LNCaP clone FGC (cell line): ENCODE measurements at places on chromosomes 6 and 20.

DNA sequence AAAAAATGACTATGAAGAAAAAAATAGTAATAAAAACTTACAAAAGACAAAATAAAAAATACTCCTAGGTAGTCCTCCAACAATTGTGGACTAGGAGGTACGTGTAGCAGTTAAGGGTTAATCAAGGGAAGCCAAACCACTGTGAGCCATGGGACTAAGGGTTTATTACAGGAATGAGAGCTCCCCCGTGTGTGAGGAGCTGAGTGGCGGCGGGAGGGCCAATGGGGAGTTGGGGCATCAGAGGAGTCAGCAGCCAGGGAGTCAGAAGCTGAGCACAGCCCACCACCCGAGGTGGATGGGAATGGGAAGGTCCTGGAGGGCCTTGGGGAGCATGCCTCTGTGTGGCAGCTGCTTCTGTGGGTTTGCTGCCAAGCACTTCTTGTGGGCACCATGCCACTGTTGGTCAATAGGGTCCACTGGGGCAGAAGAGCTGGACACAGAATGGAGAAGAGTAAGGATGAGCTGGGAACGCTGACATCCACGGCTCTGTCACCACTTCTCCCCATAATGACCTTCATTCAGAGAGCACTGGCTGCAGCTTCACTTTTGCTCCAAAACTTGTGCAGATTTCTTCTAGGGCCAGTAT lies 373.3 kb downstream of the CDKAL1 start:
- no peak for DNase-seq

GRCh38 chr20:14723614-14724013 lies 386.2 kb upstream of the FLRT3 start:
- no peak for DNase-seq

DNA sequence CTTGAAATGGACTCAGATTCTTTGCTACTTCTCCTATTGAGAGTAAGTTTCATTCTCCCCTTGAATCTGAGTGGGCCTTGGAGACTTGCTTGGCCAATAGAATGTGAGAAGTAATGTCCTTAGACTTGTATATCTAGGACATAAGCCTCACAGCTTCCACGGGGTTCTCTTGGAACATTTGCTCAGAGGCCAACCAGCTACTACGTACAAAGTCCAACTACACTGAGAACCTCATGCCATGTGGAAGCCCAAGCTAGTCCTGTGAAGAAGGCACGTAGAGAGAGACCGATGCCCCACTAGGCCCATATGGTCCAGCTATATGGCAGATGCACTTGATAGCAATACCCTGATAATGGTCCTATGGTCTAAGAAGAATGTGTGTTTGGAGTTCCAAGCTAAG lies 22.9 kb downstream of the TMEM14A start:
- DNase-seq, result no peak

- no peak for DNase-seq
These were observed 80.8 kb upstream of the MPC1 start for GRCh38 chr6:166463359-166464067.

- DNase-seq, result peak; percentile 1
These were observed 45.8 kb downstream of the TM9SF4 start for GRCh38 chr20:32155017-32155981.

DNA sequence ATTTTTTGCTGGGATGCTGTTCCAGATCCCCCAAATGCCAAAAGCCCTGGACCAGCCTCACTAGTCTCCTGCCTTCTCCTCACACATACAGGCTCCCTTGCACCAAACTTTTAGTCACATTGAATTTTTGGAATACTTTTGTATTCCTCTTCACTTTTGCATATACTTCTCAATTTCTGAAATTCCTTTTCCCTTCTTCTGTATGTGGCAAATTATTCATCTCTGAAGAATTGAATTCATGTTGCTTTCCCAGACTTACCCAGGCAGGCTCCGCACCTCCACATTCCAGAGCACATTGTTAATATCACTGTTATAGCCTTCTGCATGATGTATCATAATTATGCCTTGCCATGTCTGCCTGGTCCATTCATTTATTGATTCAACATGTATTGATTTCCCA lies 255.3 kb upstream of the POU3F2 start:
- DNase-seq, result no peak

DNA sequence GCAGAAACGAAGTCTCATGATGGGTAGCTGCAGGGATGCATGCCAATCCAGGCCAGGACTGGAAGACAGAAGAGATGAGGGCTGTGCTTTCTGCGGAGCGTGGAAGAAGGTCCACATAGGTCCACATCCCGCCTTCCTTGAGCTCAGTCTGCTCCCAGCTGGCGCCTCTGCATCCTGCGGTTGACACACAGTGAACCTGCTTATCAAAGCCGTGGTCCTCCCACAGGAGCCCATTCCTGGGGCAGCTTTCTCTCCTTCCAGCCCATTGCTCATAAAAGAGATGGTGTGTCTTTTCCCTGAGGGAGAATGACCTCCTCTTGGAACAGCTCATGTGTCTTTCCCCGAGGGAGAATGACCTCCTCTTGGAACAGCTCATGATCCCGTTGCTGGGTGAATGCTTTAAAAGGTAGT lies 225.4 kb downstream of the CDH4 start:
- DNase-seq, result no peak

DNA sequence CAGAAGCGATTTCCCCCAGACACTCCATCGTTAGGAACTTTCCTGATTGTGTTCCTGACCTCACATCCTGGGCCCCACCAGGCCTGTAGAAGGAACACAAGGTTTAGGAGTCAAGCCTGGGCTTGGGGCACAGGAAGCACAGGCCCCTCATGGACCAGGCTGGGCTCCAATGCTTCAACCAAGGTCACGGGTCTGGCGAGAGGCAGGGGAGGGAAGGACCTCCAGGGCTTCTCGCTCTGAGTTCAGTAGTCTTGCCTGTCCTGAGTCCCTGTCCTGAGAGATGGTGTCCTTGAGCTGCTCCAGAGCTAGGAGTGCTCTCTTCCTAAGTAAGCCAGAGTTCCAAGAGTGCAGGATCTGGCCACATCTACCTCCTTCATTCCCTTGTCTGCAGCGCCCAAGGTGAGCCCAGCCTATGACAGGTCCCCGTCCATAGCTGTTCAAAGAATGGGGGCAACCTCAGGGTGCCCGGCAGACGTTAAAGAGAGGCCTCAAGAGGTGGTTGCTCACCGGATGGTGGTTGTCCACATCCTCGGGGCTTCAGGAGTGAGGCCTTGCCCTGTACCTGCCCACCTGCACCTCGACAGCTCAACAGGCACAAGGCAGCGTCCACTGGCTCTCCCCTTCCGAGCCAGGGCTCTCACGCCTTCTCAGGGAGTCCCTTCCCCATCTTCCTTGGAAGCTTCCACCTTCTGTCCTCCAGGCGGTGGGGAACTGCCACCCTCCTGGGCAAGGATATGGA lies 1.6 kb upstream of the TUBB1 start:
- no peak for DNase-seq

DNA sequence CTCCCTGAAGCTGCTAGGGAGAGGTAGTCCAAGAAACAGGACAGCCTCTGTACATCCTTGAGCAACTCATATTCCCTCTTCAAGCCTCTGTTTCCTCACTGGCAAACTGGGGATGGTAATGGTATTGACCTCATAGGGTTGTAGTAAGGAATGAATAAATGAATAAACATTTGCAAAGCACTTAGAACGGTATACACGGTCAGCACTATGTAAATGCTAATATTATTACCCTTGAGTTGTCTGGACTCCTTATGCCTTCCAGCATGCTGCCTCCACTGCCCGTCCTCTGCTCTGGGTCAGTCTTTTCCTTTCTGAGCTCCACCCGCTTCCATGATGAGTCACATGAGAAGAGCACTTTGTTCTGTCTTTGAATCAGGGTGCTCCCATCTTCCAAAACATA lies 50.6 kb downstream of the KHDC1L start:
- DNase-seq, result no peak

- no peak for DNase-seq
These were observed 124.7 kb upstream of the SASH1 start for GRCh38 chr6:148217921-148218320.

DNA sequence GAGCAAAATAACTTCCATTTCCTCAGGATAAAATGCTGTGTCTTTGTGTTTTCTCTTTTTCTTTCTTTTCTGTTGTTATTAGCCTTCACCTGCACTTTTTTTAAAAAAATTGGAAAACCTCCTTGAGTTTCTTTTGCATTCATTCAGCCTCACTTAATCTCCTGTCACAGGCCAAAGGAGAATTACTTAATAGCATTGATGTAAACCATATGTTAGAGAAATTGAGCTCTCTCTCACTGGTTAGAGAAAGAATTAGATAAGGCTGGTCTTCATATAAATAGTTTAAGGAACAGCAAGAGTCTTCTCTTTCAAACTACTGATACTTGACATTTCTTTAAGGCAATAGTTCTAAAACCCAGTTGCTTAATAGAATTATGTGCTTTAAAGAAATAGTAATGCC lies 564.2 kb downstream of the TFAP2B start:
- DNase-seq, result no peak

DNA sequence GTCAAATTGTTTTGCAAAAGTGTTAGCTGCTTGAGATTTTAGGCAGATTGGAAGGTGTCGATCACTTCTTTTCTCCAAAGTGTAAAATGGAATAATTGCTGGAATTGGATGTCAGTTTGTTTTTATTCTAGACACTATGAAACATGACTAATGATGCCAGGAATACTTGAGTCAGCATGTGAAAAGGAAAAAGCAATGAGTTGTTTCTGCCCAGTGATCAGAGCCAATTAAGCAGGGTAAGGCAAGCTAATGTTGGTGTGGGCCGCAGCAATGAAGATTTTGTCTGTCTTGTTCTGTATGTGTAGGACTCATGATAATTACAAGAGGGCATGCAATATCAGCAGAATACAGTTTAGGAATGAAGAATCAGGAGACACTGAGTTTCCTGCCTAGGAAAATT lies 110.3 kb downstream of the CARMIL1 start:
- no peak for DNase-seq

- no peak for DNase-seq
These were observed 15.6 kb downstream of the DDRGK1 start for GRCh38 chr20:3188823-3189413.
